ENCODE measurements at places on chromosomes 1 and 21.
A peak's percentile ranks its signal among the peaks of the same experiment; 100 is the strongest.

GRCh38 chr1:8987881-8988617 is 38.2 kb downstream of the SLC2A7 start:
- DNase-seq: peak; percentile 70

- no peak for DNase-seq
Observed at GRCh38 chr1:222749927-222750326, 12.9 kb downstream of the FAM177B start.

DNA sequence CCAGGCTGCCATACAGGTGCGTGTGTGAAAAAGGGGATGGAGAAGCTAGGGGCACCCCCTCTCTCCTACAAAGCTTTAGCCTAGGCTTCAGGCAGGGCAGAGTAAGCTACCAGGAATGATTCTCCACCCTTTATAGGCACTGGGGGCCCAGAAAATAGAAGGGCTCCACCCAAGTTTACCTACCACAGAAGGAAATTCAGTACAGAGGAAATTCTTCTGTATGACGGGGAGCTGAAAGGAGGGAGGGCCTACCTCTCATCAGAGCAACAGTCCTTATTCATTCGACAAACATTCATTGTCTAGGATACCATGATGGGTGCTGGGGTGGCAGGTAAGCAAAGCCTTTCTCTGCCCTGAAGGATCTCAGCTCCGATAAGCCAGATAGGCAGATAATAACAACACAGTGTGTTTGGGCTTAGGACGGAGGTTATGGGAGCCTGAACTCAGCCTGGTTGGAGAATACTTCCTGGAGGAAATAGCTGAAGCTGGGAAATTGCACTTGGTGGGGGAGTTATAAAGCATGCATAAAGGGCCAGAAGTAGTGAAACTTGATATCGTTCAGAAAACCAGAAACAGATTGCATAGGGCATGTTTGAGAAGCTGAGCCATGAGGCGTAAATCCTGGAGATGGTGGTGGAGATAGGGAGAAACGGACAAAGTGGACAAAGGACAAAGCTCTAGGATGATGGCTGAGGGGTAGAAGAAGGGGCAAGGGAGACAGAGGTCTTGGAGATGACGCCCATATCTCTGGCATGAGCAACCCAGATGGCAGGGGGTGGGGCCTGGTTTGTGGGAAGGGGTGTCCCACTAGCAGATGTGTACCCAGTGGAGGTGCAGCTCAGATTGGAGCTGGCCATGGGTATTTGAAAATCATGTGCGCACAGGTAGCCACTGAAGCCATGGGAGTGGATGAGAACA is 5.3 kb upstream of the P3R3URF start:
- DNase-seq: no peak

DNA sequence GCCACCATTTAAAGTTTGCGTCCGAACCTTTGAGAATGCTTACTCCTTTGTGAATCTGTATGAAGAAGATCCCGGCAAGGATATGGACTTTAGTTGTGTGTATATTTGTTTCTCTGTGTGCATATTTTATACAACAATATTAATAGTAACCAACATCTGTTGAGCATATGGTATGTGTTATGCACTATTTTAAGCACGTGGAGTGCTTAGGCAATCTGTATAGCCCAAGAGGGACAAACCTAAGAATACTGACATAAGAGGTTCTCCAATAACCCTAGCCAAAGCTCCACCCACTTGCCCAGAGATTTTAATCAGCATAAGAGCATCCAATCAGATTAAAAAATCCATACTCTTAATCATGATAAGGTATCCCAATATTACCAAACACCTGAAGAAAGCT is 92.7 kb downstream of the MAB21L3 start:
- no peak for DNase-seq

- DNase-seq: peak; percentile 69
Observed at GRCh38 chr1:8015036-8015808, 10.9 kb downstream of the ERRFI1 start.

- DNase-seq: no peak
Observed at GRCh38 chr1:94284476-94284875, 47.1 kb upstream of the ARHGAP29 start.

DNA sequence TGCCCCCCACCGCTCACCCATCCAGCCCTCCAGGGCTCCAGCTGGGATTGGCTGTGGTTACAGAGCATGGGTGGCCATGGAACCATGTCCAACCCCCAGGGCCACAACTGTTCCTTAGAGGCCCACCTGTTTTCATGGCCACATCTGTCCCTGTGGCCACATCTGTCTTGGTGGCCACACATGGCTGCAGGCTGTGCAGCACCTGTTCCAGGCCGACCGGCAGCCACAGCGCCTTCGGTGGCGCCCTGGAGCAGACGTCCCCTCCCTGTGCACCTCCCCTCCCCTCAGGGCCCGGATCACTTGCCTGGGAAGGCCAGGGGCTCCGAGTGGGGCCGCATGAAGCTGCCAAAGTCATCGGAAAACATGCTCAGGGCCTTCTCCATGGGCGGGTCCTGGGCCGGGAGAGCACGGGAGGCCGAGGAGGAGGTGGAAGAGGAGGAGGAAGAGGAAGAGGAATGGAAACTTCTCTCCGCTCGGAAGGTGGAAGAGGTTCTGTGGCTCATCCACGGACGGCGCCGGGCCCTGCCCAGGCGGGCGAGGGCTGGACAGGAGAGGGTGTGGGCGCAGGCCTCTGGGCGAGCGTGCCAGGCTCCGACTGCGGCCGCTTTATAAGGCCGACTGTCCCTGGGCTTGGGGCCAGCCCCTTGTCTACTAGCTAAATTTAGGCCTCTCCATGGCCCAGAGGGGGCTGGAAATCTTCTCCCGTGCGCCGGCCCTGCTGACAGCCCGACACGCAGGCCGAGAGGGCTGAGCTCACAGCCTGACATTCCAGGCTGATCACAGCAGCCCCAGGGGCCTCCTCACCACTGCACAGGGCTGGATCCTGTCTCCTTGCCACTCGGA is at the start of gene HSPB7:
HSPB7 (minus strand) TSS at position 583 of the 843 bp plus-strand sequence; CDS start at position 503, 80 bp downstream.
- no peak for DNase-seq

Measured in CD4-positive, alpha-beta T cell treated with Interleukin-10 for 1 hour (primary cell).